ENCODE measurements at places on chromosomes 16 and 17.

DNA sequence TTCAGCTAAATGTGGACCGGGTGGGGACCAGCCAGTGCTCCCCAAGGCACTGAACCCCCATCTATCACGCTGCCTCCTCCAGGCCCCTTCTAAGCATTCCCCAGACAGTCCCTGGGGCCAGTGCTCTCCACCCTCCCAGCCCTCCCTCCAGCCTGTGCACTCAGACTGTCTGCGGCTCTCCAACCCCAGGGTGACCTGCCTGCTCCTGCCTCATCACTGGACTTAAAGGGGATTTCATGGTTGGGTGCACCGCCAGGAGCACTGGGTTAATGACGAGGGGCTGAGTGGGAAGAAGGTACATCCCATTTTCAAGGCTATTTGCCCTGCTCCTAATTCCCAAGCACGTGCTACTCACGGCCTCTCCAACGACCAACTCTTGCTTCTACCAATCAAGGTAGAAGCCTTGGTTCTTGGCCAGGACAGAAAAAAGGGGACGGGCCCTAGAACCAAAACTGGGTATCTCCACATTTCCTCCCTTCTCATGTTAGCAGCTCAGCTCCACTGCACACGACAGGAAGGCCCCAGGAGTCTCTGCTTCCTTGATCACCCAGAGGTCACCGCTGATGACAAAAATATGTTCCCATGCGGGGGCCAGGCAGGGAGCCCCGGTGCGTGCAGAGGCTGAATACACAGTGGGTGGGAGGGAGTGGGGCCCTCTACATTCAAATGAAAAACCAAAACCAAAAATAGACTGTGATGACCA, 3.5 kb upstream of the ABR start:
- peak; percentile 93 for DNase-seq

- peak; percentile 83 for DNase-seq
These were observed at the start of gene YPEL3 for GRCh38 chr16:30096105-30096861. Gene YPEL3, minus strand, starts transcription at chr16:30096213. Its CDS starts 731 bp downstream, at chr16:30095482.

DNA sequence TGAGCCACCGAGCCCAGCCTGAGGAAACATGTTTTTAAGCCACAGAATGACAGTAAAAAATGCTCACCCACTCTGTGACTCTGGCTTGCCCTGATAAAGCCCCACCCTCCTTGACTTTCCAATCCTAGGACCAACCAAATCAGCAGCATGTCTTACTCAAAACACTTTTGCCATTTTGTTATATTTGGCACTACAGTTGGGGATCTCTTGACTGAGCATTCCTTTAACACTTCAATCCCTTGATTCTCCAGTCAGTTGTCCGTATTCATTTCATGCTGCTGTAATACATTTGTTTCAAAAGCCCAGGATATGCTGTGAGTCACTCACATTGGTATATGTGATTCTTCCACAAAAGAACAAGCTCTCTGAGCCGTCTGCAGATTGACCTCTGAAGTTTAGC, 8.2 kb downstream of the MYH3 start:
- DNase-seq: no peak

GRCh38 chr16:84684592-84684965, 15.2 kb upstream of the USP10 start:
- no peak for DNase-seq

DNA sequence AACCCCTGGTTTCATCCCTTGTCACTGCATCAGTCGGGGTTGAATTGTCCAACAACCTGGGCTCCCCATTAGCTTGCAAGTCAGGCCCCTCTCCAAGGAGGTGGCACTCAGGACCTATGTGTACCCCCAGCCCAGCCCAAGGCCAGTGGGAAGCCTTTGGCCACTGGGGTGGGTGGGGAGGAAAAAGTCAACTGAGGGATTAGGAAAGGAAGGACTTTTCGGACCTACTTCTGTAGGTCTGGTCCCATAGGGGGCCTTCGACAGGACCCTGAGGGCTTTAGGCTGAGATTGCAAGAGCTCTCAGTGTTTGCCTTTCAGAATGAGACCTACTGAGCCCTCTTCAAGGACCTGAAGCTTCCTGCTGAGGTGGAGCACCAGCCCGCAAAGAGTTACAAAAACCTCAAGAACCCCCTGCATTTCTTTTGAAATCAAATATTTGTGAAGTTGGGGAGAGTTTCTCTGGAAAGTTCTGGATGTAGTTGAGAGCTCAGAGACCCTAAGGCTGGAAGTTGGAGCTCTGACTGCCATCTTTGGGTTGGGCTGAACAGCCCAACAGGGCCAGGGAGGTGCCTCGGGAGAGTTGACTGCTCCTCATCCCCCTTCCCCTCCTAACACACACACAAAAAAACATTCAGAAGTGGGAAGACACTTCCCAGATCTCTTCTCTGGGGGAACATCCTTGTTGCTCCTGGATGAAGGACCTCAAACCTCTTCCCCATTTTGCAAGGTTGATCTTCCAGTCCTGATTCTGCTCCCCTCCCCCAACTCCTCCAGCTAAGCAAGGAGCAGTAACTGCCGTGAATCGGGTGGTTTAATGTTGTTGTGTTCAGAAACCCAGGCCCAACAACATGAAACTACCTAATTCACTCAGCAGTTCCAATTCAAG, 5.8 kb upstream of the HOXB9 start:
- no peak for DNase-seq

- no peak for DNase-seq
These were observed 3.9 kb downstream of the TRPV3 start for GRCh38 chr17:3553419-3554401.

GRCh38 chr16:49622421-49623402, 233.2 kb downstream of the ZNF423 start:
- DNase-seq: no peak

DNA sequence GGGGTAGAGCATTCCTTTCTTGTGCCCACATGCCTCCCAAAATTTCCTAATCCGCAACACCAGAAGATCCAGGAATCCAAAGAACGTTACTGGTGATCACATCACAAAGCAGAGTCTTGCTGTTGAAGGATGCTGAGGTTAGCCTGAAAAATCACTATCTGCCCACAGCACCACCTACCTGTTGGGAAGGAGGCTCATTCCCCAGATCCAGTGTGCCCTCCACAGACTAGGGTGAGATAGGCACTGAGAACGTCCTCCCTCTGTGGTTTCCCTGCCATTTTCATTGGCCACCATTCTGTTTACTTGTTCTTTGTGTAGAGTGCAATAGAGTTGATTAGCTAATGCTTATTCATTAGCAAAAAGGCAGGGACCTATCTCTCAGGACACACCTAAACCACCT, 30.3 kb downstream of the RCVRN start:
- no peak for DNase-seq

- DNase-seq: no peak
These were observed 10.4 kb downstream of the GALK1 start for GRCh38 chr17:75754378-75755204.

DNA sequence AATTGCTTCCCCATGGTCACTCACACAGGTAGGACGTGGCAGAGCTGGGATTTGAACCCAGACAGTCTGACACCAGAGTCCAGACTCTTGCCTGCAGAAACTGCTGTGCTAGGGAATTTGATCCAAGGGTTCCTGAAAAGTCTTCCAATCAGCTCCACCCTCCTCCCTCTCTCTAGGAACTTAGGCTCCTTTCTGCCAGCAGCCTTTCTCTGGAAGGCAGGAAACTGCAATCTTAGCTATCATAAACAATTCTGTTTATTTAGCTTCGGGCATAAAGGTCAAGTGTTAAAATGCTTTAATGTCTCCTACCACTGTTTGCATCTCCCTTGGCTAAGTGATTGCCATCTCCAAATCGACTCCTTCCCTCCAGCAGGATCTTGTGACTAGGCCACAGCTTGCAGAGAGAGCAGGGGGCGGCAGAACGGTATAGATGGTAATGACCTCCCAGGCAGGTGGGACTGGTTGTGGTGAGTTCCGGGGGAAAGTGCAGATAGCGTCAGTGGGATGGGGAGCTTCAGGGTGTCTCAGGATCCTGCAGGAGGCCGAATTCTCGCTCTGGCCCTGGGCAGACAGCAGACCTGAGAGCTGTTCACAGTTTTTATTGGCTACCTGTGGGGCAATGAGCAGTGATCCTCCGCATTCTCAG, 882.4 kb upstream of the EEF2KMT start:
- no peak for DNase-seq

DNA sequence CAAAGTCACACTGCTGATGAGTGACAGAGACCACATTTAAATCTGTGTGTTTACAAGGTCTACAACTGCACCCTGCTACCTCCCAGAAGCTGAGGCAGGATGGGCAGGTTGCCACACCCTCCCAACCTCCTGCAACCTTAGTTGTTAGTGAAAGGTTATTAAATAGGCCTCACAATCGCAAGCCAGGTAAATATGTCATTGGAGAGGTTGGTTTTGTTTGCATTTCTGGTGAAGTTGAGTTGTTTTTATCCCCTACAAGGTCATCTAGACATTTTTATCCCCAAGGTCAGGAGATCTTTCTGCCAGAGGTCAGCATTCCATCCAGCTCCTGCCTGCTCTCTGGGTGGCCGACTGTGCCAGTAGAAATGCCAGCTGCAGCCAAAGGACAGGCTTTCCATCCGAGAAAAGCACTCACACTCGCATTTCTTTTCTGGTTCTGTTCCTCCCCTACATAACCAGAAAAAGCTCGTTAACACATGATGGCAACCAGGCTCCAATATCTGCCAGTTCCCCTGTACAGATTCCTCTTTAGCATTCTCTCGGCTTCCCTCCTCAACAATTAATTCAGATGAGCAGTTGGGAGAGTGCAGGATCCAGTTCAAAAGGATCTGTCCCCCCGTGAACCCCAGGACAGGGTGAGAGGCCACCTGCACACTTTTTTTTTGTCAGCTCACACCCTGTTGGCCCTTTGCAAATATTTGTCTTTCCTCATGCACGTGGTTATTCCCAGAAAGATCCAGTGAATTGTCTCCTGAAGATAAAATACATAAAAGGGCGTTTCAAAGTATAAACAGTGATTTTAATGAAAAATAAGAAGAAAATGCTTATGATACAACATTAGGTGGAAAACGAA, 562.8 kb downstream of the MAF start:
- no peak for DNase-seq

GRCh38 chr17:75856062-75856756, 1.1 kb upstream of the WBP2 start:
- peak; percentile 66 for DNase-seq

- peak; percentile 56 for DNase-seq
These were observed 111.4 kb downstream of the UTP18 start for GRCh38 chr17:51371732-51372151.

DNA sequence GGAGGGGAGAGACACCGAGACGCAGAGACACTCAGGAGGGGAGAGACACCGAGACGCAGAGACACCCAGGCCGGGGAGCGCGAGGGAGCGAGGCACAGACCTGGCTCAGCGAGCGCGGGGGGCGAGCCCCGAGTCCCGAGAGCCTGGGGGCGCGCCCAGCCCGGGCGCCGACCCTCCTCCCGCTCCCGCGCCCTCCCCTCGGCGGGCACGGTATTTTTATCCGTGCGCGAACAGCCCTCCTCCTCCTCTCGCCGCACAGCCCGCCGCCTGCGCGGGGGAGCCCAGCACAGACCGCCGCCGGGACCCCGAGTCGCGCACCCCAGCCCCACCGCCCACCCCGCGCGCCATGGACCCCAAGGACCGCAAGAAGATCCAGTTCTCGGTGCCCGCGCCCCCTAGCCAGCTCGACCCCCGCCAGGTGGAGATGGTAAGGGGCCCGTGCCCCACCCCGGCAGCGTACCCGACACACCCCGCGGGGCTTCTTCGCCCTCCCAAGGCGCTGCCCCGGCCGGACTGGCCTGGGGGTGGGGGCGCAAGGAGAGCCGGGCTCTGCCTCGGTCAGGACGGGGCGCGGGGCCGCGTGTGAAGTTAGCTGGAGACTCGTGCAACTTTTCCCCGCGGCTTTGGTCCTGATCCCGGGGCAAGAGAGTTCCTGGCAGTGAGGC, 427 bp downstream of the PPP1R1B start:
- DNase-seq: no peak

- DNase-seq: no peak
These were observed 1.8 kb upstream of the ANKRD11 start for GRCh38 chr16:89491974-89492687.

DNA sequence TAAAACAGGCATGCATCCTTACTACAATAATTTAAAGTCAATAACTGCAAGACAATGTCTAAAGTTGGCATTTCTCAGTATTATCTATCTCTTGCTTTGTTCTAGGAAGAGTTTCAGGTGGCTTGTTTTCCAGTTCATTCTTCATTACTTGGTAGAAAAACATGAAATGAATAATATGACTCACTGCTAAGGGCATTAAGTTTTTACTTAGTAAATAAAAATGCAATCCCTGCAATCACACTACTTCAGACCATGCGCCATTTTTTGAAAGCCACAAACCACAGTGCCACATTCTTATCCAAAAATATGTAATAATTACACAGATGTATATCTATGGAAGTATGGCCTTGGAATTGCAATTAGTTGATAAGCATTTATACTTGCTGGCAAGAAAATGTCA, 55.4 kb downstream of the CREBBP start:
- DNase-seq: no peak

DNA sequence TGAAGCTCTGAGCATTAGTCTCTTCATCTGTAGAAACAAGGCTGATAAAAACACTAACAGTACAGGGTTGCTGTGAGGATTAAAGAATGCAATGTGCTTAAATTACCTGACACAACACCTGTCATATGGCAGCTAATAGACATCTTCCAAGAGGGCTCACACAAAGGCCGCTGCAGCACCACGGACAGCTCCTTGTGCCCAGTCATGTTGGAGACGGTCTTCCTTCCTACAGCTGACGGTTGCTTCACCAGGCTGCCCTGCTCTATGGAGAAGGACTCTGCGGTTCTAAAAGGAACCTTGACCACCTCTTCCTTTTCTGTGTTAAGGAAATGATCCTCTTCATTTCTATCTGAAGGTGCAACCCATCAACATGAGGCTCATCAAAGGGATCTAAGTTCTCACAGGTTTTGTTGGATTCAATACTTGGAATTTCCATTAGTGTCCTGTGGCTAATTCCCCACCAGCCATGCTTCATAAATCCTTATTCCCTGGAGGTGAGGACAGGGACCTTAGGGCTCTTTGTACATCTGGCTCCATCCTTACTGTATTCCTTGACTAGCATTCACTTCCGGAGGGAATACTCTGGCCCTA, 138.9 kb upstream of the CES5A start:
- peak; percentile 33 for DNase-seq

DNA sequence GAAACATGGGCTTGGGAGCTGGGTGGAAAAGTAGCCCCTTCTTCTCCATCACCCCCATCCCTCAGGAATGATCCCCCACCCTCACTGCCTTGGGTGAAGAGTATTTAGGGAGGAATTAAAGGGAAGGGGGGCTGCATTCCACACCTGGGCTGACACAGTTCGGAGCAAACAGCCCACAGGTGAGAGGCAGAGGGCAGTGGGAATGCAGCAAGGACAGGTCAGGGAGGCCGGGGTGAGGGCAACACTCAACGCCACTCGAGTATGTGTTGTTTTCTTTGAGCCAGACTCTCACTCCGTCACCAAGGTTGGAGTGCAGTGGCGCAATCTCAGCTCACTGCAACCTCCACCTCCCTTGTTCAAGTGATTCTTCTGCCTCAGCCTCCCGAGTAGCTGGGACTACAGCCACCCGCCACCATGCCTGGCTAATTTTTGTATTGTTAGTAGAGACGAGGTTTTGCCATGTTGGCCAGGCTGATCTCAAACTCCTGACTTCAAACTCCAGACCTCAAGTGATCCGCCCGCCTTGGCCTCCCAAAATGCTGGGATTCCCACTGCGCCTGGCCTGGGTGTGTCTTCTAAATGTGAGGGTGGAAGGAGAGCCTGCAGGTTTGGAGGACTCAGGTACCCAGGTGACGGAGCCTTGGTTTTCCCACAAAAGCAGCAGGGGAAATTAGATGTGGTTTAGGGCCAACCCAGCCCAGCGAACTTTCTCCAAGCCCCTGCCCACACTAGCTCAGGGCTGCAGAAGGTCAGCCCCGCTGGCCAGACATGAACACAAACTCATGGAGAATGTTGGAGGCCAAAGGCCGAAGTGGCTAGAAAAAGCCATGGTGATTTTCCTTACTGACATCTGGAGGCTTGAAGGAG, 21.2 kb upstream of the ITGA3 start:
- no peak for DNase-seq
